ENCODE measurements at places on chromosomes 11 and 22.

GRCh38 chr11:63873311-63873710 lies 34.4 kb downstream of the MARK2 start:
- no peak for DNase-seq

DNA sequence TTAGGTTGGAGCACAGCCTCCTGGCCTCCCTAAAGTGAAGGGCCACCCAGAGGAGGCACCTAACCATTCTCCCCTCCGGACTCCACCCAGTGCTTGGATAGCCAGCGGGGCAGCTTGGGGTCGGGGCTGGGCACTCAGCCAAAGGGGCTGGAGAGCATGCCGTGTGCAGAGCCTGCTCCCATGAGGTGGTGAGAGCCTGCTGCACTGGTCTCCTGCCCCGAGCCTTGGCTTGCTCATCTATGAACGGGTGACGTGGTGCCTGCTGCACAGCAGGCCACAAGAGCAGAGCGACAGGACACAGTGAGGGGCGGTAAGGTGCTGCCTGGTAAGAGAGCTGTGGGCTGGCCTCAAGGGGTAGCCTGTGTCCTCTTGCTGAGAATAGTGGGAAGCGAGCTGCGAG lies 14.0 kb upstream of the CCDC188 start:
- no peak for DNase-seq

GRCh38 chr11:103480421-103480820 lies 371.2 kb downstream of the DYNC2H1 start:
- no peak for DNase-seq

DNA sequence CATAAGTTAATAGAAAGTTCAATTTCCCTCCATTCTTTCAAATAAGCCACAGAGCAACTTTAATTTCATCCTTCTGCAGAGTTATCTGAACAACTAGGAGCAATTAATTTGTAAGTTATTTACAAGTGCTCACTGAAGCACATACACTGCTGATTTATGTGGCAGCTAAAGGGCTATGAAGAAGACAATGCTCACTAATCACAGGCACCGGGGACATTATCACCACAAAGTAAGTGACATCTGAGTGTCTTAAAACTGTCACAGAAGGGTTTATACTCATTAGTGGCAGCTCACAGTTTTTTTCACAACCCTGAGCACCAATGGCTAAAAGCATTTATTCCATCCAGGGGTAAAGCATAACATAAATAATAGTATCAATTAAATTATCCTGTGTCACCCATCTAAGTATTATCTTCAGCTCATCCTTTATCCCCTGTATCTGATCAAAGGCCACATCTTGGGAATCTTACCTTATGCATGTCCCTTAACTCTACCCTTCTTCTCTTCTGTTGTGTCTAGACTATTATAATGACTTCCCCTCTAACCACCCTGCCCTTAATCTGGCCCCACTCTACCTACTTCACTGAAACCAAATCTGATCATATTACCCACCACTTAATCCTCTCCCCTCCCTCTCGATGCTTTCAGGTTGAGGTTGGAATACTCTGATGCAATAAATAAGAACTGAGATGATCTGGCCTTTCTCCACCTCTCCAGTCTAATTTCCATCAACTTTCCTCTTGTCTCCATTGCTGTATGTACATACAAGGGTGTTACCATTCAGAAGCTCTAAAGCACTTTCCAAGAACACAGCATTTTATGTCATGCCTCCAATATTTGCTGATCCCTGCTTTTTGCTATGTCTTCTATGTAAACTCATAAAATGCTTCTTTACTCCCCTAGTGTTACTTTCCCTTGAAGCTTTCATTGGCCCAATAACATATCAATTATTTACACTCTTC lies 252.7 kb downstream of the CASP12 start:
- DNase-seq: no peak

Data from activated naive CD4-positive, alpha-beta T cell treated with anti-CD3 and anti-CD28 coated beads, Interleukin-2, amount 50 U/mL, for 16 hours (primary cell).